H9 (cell line): ENCODE measurements at places on chromosomes 11 and 22.

GRCh38 chr11:44726283-44727113 lies at the start of gene TSPAN18:
TSPAN18 (plus strand) TSS chr11:44726962; CDS start chr11:44906417, 179,455 bp downstream.
- DNase-seq: peak; percentile 85

- DNase-seq: no peak
These were observed 26.4 kb downstream of the RDX start for GRCh38 chr11:110269996-110270395.

DNA sequence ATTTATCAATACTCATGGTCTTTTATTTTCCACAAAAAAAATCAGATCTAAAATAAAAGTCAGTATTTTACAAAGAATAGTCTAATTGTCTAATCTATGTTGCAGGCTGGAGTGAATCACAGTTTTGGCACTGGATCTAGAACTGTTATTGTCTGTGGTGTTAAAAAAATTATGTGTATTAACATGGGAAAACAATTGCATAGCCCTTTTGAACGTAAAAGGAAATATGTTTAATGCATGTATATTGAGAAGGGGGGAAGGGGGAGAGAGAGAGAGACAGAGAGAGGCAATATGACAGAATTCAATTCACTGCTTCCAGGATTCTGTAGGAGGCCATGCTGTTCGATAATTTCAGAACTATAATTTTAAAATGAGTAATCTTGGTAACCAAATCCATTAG lies 324.9 kb upstream of the CCDC90B start:
- no peak for DNase-seq

DNA sequence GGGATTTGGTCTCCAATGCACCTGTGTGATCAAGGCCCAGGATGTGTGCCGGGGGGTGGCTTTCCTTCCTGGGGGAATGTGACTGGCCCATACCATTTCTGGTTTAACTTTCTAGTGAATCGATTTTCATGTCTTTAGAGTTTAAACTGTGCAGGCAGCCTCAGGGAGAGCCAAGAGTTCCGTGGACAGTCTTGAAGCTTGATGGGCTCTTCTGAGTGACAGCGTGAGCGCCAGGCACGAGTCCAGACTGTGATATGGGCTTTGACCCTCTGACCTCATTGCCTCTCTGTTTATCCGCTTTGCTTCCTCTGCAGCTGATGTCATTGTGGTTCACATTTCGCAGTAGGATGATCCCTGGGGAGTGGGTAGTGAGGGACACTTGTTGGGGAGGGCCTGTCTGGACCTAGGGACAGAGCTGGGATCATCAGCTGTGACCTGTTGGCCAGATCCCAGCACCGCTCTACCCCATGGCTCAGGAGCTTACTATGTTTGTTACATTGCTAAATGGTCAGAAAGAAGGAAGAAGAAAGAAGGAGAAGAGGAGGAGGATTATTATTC lies 80.6 kb upstream of the CLDN5 start:
- no peak for DNase-seq

DNA sequence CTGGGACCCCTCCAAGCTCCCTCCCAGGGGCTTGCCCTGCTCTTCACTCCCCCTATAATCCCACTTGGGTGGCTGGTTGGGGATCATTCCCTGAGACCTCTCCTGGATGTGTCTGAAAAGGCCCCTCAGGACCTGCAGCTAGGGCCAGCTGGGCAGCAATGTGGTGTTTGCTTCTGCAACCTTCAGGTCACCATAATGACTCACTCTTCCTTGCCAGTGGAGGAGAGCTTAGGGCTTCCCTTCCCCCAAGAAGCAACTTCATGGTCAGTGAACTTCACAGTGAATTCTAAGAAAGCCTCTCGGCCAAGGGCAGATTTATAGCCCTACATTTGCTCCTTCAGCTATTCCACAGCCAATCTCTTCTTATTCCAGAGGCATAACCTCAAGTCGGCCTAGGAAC lies 45.1 kb upstream of the TSPAN18 start:
- DNase-seq: no peak

DNA sequence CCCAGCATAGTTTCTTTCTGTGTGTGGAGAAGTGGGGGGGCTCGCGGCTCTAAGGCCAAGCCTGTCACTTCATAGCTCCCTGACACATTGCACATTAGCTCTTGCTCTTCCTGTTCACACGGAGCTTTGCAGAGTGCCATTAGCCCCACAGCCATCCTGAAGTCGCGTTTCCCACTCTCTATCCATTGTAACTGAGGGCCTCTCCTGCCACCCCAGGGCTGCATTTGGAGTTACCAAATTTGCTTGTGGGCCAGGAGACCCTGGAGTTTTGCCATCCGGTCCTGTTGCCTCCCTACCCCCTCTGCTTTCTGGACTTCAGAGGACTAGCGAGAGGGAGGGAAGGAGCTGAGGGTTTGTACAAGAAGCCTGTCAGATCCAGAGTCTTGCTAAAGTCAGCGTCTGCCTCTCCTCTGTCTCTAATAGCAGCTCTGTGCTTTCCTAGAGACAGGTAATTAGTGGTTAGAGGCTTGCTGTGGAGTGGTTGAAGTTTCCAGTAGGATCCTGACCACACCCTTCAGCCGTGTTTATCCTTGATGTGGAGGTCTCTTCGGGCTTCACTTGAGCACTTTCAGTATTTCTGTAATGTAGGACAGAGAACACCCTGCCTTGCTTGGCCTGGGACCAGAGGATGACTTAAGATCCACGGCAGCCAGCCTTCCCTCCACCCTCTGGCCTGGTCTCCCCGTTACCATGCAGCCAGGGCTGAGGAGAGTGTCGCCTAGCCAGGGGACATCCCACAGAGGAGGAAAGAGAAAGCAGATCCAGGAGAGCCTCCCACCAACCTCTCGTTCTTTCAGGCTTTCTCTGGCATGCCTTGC lies 14.1 kb downstream of the DCPS start:
- no peak for DNase-seq

DNA sequence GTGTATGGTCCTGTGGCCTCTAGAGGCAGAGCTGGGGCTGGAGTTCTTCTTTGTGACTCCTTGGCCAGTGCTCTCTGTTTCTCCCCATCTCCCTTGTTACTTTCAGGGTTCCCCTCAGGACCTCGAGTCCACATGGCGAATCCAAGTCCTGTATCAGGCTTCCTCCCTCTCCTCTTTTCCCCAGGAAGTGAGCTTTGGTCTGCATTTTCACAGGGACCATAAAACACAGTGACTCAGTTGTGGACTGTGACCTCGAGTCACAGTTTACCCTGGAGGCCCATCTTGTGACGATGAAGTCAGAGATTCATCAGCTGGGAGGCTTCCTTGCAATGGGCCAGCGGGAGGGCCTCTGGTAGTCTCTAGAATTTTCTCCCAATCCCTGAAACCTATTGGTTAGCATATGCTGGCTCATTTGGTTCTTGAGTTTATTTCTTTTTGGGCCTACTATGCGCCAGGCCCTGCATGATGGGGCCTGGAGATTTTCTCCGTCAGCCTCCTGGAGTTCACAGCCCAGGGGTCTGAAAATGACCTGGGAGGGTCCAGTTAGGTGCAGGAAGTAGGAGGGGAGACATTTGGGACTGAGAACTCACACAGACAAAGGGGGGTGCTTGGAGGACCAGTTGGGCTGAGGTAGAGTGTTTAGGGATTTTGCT lies 100.8 kb downstream of the KIAA1671 start:
- DNase-seq: no peak

- DNase-seq: no peak
These were observed 3.5 kb upstream of the ZP1 start for GRCh38 chr11:60863550-60864521.

DNA sequence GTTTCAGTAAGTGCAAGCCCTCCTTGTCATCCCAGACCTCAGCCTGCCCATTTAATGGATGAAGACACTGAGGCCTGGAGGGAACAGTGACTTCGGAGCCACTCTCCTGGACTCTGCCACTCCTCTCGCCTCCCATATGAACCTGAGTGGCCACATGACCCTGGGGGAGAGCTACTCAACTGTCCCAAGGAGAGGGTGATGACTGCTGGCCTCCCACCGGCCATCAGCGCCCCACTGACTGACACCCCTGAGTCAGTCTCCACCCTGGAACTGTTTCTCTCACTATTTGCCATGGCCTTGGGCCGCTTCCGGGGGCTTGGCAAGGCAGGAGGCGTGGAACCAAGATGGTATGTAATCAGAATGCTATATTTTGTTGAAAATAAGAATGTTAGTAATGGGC lies 17.1 kb downstream of the LRP5 start:
- no peak for DNase-seq

- DNase-seq: no peak
These were observed 792.9 kb upstream of the CCDC179 start for GRCh38 chr11:23653071-23653675.

- no peak for DNase-seq
These were observed 131.7 kb downstream of the TBC1D22A start for GRCh38 chr22:46894081-46894671.

DNA sequence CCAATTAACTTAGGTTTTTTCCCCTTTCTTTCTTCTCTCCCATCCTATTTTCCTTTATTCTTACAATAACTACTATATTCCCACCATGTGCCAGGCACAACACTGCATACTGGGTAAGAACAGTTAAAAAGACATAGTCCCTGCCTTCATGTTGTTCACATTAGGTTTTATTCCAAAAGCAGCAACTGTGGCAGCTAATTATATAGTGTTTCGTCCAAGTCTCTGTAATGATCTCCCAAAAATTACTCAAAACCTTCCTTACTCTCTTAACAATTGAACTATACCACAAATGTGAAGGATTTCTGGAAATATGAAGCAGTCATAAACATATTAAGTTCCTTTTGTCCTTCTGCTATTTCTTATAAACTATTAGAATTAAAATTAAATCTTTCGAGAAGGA lies 184.1 kb upstream of the C11orf58 start:
- DNase-seq: no peak

DNA sequence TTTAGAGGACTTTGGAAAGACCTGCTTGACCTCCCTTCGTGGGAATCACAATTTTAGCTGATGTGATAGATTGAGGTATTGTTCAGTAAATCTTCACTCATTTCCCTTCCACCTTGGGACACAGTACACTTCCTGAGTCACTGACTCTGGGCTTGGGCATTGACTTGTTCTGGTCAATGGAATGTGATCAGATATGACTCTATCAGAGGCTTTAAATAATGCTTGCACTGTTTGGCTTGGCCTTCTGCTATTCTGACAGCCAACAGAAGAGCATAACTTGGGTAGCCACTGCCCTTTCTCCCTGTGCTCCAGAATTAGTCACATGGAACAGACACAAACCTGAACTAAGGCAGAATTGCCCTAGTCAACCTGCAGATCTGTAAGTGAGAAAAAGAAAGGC lies 12.5 kb downstream of the PRR5L start:
- DNase-seq: no peak

DNA sequence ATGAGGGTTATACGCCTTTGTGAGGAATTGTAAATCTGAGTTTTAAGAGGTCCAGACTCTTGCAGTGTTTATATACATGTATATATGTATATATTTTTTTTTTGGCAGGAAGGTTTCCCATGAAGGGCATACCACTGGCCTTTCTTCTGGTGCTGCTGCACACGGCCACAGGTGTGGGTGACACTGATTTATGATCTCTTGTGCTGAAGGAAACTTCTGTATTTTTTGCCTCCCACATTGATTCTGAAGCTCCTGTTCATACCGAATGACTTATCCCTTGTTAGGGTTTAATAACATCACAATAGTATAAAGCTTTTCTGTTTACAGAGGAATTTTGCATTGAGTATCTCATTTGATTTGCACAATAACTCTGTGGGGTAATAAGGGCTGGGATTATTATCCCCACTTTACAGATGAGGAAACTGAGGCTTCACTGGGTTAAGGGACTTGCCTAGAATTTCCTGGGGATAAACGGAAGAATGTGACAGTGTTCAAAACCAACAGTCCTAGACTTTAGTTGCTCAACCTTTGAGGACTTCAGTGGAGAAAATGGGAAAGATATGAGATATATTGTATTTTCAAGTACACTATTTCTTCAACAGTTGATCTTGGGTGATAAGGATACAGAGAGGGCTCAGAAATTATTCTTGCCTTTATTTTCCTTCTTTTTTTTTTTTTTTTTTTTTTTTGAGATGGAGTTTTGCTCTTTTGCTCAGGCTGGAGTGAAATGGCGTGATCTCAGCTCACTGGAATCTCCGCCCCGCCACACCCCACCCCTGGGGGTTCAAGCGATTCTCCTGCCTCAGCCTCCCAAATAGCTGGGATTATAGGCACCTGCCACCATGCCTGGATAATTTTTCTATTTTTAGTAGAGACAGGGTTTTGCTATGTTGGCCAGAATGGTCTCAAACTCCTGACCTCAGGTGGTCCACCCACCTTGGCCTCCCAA lies 70.1 kb downstream of the MICAL2 start:
- DNase-seq: no peak

- DNase-seq: no peak
These were observed 156.4 kb upstream of the PITPNB start for GRCh38 chr22:28075358-28075981.

DNA sequence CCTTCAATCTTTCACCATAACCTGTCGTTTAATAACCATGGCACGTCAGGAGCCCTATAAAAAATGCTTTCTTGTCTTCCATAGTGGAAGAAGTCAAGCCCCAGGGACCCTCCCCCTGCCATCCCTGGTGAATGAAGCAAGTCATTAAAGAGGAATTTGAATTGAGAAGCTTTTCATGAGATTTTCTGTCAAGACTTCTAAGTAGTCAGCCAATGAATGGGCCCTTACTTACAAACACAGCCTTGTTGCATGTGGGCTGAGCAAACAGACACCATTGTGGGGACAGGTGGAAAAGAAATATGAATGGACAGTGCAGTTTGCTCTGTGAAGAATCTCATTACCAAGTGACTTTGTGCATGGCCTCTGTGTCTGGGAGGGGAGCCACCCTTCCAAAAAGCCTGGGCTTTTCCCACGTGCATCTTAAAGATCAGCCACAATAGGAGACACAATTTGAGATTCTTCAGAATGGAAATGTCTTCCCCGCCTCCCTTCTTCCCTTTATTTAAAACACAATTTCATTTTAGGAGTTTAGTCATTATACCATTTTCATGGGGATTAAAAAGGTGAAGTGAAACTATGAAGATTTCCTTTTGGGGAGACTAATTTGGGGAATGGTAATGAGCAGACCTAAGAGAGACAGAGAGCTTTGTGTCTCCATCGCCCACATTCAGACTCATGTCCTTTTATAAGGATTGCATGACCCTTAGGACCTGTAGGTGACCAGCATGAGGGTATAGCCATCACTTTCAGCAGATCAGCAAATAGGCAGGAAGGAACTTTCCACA lies 152.0 kb downstream of the LRRC4C start:
- no peak for DNase-seq
